ENCODE measurements at places on chromosomes 12 and 14. TPM values are rescaled to one million over a fixed set of nuclear protein-coding genes. Genes with fewer than 3 reads are reported as not detected.

Gene AKAP5
- polyA plus RNA-seq = not detected

DNA sequence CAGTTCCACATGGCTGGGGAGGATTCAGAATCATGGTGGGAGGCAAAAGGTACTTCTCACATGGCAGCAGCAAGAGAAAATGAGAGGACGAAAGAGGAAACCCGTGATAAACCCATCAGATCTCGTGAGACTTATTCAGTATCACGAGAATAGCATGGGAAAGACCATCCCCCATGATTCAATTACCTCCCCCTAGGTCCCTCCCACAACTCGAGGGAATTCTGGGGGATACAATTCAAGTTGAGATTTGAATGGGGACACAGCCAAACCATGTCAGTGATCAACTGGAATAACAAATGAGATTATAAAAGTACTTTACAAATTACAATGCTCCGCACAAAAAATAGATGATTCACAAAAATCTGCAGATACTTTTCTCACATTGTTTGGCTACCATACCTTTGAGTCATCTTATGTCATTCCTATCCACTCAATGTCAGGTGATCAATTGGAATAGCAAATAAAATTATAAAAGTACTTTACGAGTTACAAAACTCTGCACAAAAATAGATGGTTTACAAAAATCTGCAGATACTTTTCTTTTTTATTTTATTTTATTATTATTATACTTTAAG lies 338.9 kb downstream of the C12orf50 start:
- H3K4me1 ChIP-seq = no peaks in the 10 kb centered on the region
- H3K36me3 ChIP-seq = no peaks in the 10 kb centered on the region

GRCh38 chr12:92571169-92571568 lies 131.6 kb upstream of the PLEKHG7 start:
- H3K27me3 ChIP-seq = no peaks in the 10 kb centered on the region
- H3K4me1 ChIP-seq = peaks cover 10% of the 10 kb centered on the region
- no peaks in the 10 kb centered on the region for H3K36me3 ChIP-seq
- no peak for DNase-seq
- H3K4me3 ChIP-seq = no peak overlapping the region
- no peak overlapping the region for H3K27ac ChIP-seq

DNA sequence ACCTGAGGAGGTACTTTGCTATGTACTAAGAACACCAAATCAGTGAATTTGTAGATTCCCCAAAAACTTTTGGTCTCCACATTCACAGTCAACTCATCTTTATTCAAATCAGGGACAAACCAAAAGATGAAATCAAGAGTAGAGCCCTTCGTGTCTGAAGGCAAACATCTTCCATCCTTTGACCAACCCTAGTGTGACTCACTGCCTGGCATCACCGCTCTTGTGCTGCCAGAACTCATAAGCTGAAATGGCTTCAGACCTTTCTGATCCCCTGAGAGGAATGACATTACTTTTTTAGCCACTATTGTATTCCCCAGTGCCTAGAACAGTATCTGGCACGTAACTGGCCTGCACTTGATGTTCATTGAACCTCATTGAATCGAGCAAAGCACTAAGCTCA lies 50.1 kb downstream of the GOLGA5 start:
- no peak overlapping the region for H3K27ac ChIP-seq
- no peak for DNase-seq
- no peaks in the 10 kb centered on the region for H3K27me3 ChIP-seq
- no peak overlapping the region for H3K4me3 ChIP-seq

DNA sequence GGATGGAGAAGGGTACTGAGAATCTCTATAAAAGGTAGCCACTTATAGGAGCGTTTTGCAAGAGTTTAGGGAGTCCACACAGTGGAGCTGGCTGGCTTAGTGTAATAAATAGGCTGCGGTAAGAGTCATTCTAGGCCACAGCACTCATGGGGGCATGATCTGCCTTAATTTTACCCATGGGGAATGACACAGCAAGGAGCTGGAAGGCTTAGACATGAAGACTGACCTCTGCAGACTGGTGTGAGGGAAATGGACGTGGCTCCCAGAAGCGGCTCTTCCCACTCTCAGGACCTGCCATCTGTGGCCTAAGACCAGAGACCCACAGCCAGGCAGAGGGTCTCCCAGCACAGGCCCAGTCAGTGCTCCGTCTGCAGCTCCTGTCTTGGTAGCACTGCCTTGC lies 173.3 kb downstream of the PPM1H start:
- no peaks in the 10 kb centered on the region for H3K27me3 ChIP-seq
- no peak overlapping the region for H3K27ac ChIP-seq
- no peaks in the 10 kb centered on the region for H3K4me1 ChIP-seq
